OCI-LY7 (cell line): ENCODE measurements at places on chromosomes 2 and 18. TPM values are rescaled to one million over a fixed set of nuclear protein-coding genes. Genes with fewer than 3 reads are reported as not detected.

- DNase-seq, result no peak
Observed at GRCh38 chr2:221388891-221389290, 183.2 kb downstream of the EPHA4 start.

DNA sequence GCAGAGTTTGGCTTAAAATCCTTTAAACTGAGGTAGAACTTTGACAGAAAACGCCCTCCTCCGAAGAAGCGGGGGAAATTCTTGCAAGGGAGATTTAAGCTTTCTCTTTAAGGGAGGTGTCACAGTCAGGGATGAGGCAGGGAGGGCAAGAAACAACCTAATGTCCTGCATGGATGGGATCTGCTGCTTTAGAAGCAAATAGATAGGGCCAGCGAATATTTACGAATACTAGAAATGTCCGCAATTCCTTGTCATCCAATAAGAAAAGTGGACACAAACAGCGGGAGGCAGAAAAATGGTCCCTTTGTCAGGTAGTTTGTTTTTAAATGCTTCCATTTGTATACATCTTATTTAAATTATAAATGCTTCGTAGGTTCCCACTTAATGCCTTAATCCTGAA, 12.0 kb downstream of the MEIS1 start:
- no peak for DNase-seq

- no peak for DNase-seq
Observed at GRCh38 chr2:154713675-154714074, 15.2 kb downstream of the KCNJ3 start.

- DNase-seq, result no peak
Observed at GRCh38 chr2:171391532-171391931, 42.3 kb downstream of the METTL8 start.

GRCh38 chr2:41413813-41414485, 633.9 kb upstream of the PKDCC start:
- DNase-seq, result no peak

ACOXL gene
- 0.81 TPM in 1 of 2 replicates, not detected in the other for total RNA-seq

GRCh38 chr2:5195636-5196035, 496.5 kb upstream of the SOX11 start:
- DNase-seq, result no peak

- no peak for DNase-seq
Observed at GRCh38 chr2:154700136-154700535, 1.6 kb downstream of the KCNJ3 start.

RAD51AP2 gene
- 0.09 TPM in 1 of 2 replicates, not detected in the other for total RNA-seq

XPO1 gene
- total RNA-seq, result 287 and 303 TPM in 2 replicates

GRCh38 chr2:121005453-121005852, 269.8 kb downstream of the GLI2 start:
- no peak for DNase-seq

FBXO36 gene
- 2.6 and 2.9 TPM in 2 replicates for total RNA-seq

DNA sequence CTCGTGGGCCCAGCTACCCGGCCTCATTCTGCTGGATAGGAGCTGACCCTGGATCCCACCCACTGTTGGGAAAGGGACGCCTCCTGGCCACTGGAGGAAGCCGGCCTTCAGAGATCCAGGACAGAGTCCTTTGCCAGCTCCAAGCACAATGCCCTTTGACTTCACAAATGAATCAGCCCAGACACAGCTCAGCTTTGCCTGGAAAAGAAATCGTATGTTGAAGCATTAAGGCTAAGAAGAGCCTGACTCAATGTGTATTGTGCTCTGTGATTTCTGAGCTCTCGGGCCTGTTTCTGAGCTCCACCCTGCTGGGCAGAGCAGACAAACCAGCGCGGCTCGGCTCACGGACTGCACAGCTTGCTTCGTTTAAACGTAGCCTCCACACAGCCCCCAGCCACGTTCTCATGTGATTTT, 162.9 kb upstream of the APCDD1 start:
- no peak for DNase-seq

VAPA gene
- 139 and 151 TPM in 2 replicates for total RNA-seq

CXCR1 gene
- not detected in 2 replicates for total RNA-seq

DNA sequence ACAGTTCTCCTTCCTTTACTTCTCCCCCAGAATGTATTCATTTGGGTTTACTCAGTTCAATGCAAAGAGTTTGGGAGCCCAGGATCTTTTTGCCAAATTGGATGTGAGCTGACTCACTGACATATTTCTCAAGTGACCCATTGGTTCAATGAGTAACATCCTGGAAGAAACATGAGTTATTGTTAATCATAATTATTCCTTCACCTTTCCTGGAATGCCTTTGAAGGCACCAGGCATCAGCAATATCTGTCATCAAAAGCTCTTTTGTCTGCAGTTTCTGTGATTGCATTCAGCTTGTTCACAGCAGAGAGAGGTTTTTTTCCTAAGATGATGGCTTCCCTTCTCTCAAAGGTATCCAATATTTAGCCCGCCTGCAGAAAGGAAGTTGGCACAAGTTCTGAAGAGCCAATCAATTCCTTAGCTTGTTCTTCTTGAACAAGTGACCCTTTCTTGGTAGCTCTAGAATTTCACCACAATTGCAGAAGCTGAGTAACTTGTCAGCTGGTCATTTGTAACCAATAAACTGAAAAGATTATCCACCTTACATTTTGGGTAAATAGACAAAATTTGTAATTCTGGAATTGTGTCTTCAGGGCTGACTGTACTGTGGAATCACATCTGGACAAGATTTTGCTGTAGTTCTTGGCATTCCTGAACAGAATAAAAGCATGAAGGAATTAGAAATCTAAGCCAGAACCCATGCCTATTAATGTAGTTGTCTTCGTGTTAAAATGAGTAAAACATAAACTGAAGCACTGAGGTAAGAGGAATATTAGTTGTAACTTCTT, 72.2 kb upstream of the TMEM17 start:
- DNase-seq, result no peak

- no peak for DNase-seq
Observed at GRCh38 chr18:23243816-23244215, 108.5 kb downstream of the CABLES1 start.

KANSL1L gene
- 22.0 and 29.6 TPM in 2 replicates for total RNA-seq

- DNase-seq, result no peak
Observed at GRCh38 chr2:101509499-101510284, 34.8 kb upstream of the RFX8 start.

FSHR gene
- total RNA-seq, result not detected in 2 replicates

DNA sequence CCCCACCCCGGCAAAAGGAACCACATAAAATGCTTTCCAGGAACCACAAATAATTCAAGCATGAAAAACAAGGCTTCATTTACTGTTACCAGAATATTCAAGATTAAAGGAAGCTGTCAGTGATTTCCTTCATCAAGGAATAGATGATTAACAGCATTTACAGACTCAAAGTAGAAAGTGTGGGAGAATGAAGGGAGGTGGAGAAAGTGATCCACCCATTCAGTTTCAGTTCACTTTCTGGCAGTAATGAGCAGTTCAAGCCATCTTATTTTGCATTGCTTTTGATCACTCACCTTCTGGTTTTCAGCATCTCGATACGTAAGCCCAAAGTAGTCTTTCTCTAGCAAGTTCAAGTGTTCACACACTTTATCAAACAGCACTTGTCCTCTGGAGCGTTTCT, 99.0 kb downstream of the EPB41L3 start:
- DNase-seq, result peak; percentile 7

- no peak for DNase-seq
Observed at GRCh38 chr18:27948986-27949385, 227.9 kb downstream of the CDH2 start.
